ENCODE measurements at places on chromosomes 11 and 22. TPM values are rescaled to one million over a fixed set of nuclear protein-coding genes. Genes with fewer than 3 reads are reported as not detected.

GRCh38 chr11:17473071-17473744 lies 3.4 kb downstream of the ABCC8 start:
- peak; percentile 14 for DNase-seq

DNA sequence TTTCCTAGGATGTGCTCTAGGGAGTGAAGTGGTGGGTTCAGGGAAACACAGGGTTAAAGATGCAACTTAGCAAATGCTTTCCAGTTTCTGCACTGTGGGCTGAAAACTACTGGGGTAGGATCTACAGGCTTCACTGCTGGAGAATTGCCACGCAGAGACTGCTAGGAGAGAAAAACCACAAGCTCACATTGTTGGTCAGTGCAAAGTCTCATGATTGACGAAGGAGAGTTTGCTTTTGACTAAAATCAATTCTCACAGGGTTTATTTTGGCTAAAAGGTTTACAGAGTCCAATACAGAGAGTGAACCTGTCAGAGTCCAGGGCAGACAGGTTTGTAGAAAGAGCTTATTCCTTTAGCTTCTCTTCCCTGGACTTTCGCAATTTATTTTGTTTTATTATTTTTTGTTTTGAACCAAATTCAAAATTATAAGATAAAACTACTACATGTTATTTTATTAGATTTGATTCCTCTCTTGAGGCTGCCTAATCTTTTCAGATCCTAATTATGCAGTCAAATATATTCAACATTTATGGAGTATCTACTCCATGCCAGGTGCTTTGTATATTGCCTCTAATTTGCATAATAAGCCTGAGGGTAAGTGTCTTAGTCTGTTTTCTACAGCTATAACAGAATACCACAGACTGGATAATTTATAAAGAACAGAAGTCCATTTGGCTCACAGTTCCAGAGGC lies 64.7 kb downstream of the MTNR1B start:
- no peak for DNase-seq

GRCh38 chr11:117217141-117218084 lies 14.5 kb downstream of the PCSK7 start:
- DNase-seq = peak; percentile 24

CNGA4 gene
- total RNA-seq = not detected

Measured in dermis microvascular lymphatic vessel endothelial cell (primary cell).